ENCODE measurements at places on chromosomes 11 and 22. TPM values are rescaled to one million over a fixed set of nuclear protein-coding genes. Genes with fewer than 3 reads are reported as not detected.
A peak's percentile ranks its signal among the peaks of the same experiment; 100 is the strongest.

The TLCD5 gene
- 1.1 TPM for total RNA-seq

The GLB1L2 gene
- total RNA-seq = 28.6 TPM

The MYBPC3 gene
- total RNA-seq = not detected

The SLC43A3 gene
- 6.9 TPM for total RNA-seq

The PANX2 gene
- total RNA-seq = 0.14 TPM

The RNF214 gene
- 17.8 TPM for total RNA-seq

The DGCR6 gene
- total RNA-seq = 1.2 TPM

The TREH gene
- total RNA-seq = 1.2 TPM

The OMP gene
- 7.1 TPM for total RNA-seq

The SNX32 gene
- total RNA-seq = 3.8 TPM

The NXPE4 gene
- total RNA-seq = 191 TPM

The CHRM4 gene
- 0.67 TPM for total RNA-seq

The OTOG gene
- total RNA-seq = not detected

The DCPS gene
- 10.9 TPM for total RNA-seq

The CD82 gene
- 30.0 TPM for total RNA-seq

- DNase-seq = peak; percentile 42
These were observed 2.3 kb downstream of the PRR33 start for GRCh38 chr11:1889224-1889930.

DNA sequence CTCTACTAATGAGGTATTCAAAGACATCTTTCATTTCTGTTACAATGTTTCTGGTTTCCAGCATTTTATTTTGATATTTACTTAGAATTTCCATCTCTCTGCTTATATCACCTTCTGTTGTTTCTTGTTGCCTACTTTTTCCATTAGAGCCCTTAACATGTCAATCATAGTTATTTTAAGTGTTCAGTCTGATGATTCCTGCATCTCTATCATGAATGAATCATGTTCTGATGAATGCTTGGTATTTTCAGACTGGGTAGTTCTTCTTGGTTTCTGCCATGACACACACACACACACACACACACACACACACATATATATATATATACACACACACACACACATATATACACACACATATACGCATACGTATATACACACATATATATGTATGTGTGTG, 486.4 kb upstream of the ISX start:
- no peak for DNase-seq

DNA sequence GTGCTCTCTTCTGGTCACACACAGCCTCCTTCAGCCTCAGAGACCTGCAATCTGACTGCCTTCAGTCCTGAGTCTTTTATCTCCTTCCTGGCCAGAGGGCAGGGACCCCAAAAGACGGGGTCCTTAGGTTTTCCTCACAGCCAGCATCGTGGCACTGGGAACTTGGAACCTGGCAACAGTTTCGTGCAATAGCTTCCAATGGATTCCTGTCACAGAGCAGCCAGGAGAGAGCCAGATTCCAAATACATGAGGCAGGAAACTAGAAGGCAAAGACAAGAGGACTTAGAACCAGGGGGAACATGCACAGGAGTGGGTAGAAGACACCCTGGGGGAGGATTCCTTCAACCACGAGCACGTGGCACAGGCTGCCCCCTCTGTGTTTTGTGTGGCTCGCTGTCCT, 48.6 kb downstream of the C11orf91 start:
- DNase-seq = no peak

- peak; percentile 86 for DNase-seq
These were observed 41.0 kb downstream of the AHNAK start for GRCh38 chr11:62505440-62506091.

DNA sequence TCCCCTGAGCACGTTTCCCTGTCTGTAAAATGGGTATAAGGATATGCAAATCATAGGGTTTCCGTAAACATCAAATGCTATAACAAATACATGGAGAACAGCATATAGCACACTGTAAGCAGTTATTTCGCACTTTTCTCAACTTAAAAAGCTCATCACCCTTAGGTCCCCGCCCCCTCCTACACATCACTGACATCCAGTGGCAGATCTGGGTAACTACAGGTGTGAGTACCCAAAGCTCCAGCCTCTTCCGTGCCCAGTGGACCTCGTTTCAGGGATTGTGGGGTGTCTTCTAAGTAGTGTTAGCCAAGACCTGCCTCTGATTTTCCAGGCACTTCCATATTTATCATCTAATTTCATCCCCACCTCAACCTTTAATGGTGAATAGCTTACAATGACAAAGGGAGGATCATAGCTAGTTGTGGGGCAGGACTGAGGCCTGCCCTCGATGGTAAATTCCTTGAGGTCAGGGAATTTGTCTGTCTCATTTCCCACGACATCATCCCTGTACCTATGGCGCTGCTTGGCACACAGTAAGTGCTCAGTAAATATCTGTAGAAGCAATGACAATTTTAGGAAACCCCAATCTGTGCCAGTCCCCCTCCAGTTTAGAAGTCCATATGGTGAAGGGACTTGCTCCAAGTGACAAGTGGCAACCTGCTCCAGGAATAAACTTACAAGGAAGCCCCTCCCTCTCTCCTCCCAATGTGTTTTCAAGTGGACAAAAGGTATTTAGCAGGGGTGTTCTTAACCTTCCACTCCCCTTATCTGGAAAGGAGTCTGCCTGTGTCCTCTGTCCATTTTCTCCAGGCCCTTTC, 340.5 kb downstream of the TENM4 start:
- no peak for DNase-seq

GRCh38 chr11:312092-312816, 1.6 kb upstream of the IFITM1 start:
- DNase-seq = no peak

DNA sequence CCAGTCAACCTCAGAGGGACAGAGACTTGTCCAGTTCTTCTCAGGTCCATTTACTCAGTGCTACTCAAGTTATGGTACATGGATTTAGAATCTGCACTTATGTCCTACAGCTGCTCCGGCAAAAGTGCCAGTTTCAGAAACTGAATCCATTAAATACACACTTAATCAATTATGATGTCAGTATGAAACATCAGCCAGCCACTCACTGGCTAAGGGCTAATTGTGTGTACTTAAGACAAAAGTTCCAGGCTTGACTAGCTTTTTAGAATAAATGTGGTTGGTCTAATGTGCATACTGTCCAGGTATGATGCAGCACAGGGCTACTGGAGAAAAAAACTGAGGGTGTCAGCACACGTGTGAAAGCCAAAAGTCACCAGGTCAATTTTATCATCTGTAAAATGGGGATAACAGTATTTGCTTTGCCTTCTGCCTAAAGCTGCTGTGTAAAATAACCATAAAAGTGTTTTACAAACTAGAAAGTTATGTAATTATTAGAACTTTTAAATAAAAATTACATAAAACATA, 55.4 kb upstream of the CYP2D6 start:
- DNase-seq = no peak

DNA sequence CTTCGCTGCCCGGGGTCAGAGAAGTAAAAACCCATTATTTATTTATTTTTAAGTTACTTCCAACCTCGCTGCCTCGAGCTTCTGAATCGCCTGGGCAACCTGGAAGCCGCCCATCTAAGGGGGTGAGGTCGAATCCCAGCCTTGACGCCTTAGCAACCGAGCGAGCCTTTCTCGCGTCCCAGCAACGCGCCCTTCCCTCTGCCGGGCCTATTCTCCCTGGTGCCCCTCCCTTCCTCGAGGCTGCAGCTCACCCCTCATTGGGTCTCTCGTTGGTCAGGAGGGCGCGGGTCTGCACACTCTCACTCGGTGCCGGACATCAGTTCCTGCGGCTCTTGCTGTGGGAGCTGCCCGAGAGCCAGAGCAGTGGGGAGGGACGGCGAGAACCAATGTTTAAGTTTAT, at the start of gene CCDC81:
TSS of gene CCDC81 (plus strand) at position 302 of the 400 bp plus-strand sequence. CDS start 277 bp downstream, outside the sequence.
- no peak for DNase-seq

DNA sequence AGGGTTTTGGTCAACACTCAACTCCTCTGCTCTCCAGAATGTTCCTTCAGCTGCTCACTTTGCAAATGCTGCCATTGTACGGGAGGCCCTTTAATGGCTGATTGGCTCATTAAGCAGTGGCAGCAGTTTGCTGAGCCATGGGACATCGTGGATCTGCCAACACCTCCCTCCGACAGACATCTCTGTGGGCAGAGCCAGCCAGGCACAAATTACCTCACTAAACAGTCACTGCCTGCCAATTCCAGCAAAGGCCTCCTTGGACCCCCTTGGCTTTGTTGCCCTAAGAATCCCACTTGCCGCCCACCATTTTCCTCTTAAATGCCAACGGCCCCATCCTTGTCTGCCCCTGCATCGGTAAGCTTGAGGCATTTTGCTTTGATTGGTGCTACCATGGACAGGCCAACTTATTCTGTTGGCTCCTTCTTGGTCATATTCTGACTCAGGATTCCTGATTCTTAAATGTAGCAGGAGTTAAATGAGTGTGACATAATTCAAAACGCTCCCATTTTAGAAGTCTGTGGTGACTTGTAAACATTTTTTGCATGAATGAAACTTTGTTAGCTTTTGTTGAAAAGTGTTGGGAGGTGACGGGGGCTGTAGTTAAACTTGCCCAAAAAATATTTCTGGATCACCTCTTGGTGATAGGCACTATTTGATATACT, 57.5 kb upstream of the LMO2 start:
- no peak for DNase-seq

GRCh38 chr11:96023275-96023674, 99.4 kb upstream of the MTMR2 start:
- no peak for DNase-seq

GRCh38 chr22:48824712-48825651, 1002.7 kb downstream of the BRD1 start:
- no peak for DNase-seq

GRCh38 chr22:45553351-45554039, 50.8 kb downstream of the FBLN1 start:
- peak; percentile 77 for DNase-seq

DNA sequence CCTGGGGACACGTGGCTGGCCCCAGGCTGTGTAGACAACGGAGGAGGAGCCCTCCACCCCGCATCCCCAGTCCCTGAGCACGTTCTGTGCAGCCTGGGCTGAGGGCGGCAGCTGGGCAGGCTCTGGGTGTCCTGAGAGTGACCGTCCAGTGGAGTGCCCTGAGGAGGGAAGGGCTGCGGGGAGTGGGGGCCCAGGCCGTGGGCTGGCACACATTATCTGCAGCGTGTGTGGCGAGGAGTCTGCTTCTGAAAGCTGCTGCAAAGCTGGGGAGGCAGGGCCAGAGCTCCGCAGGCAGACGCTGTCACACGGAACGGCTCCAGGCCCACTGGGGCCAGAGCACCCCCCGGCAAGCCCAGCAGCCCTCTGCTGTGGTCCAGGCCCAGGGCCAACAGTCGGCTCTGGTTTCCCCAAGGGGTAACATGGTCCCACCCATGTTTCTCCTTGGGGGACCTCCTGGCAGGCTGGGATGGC, 835 bp upstream of the ANO9 start:
- no peak for DNase-seq

DNA sequence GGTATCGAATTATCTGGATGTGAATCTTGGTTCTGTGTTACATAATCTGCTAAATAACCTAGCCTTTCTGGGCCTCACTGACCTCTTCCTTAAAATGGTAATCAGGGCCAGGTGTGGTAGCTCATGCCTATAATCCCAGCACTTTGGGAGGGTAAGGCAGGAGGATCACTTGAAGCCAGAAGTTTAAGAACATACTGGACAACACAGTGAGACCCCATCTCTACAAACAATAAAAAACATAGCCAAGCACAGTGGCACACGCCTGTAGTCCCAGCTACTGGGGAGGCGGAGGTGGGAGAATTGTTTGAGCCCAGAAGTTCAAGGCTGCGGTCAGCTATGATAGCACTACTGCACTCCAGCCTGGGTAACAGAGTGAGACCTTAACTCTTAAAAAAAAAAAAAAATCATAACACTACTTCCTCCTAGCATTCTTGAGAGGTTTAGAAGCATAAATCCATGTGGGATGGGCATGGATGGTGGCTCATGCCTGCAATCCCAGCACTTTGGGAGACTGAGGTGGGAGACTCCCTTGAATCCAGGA, 72.5 kb downstream of the C11orf65 start:
- DNase-seq = no peak

DNA sequence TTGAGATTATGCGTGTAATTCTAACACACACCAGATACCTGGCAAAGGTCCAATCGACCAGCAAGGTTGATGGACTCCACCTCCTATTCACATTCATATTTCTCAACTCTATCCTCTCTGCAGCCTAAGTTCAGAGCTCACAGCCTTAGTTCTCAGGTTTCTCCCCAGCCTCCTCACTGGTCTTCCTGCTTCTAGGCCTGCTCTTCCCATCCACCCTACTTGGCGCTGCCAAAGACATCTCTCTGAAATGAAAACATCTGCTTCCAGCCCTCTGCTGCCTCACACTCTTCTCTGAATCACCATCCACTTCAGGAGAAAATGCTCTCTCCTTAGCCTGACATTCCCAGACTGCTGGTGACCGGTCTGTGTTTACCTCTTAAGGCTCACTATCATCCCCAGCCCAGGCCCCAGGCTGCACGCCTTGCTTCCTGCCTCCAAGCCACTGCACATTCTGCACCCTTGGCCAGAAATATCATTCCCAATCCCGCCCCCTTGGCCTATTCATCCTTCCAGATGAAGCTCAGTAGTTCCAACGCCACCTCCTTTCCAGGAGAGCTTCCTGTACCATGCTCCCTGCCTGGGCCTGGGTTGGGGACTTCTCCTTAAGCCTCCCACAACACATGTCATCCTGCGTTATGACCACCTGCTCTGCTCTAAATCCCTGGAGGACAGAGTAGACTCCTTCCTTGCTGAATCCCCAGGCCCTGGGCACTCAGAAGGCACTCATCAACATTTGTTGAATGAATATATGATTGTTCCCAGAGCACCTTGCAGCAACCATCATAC, 3.5 kb downstream of the ARRB1 start:
- DNase-seq = peak; percentile 45

DNA sequence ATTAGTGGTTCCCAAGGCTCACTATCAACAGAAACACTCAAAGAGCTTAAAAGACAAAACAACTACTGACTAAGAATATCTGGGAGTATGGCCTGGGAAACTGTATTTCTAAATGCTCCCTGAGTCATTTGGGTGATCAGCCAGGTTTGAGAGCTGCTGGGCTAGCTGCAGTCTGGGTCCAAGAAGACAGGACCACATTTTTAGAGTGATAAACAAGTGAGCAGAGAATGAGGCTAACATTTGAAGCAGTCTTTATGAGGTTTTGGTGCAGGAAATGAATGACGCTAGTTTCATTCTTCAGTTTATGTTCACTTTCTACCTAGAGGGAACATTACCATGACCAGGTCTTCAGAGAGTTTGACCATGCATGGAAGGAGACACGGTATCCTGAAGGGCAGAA, 97.7 kb downstream of the TEAD1 start:
- no peak for DNase-seq

GRCh38 chr11:23041001-23041503, 180.8 kb upstream of the CCDC179 start:
- peak; percentile 44 for DNase-seq

GRCh38 chr11:99682171-99682570, 661.4 kb downstream of the CNTN5 start:
- no peak for DNase-seq

GRCh38 chr11:116790167-116791001, 1.3 kb downstream of the APOA5 start:
- DNase-seq = peak; percentile 8

Measured in left colon (tissue), 2 donors.